Dermis blood vessel endothelial cell (primary cell): ENCODE measurements at places on chromosomes 3 and 15.

- DNase-seq = peak; percentile 6
Measured at GRCh38 chr3:94071713-94072284, 8.9 kb downstream of the NSUN3 start.

GRCh38 chr3:123296836-123297626 is 95.3 kb downstream of the SEC22A start:
- DNase-seq = no peak

DNA sequence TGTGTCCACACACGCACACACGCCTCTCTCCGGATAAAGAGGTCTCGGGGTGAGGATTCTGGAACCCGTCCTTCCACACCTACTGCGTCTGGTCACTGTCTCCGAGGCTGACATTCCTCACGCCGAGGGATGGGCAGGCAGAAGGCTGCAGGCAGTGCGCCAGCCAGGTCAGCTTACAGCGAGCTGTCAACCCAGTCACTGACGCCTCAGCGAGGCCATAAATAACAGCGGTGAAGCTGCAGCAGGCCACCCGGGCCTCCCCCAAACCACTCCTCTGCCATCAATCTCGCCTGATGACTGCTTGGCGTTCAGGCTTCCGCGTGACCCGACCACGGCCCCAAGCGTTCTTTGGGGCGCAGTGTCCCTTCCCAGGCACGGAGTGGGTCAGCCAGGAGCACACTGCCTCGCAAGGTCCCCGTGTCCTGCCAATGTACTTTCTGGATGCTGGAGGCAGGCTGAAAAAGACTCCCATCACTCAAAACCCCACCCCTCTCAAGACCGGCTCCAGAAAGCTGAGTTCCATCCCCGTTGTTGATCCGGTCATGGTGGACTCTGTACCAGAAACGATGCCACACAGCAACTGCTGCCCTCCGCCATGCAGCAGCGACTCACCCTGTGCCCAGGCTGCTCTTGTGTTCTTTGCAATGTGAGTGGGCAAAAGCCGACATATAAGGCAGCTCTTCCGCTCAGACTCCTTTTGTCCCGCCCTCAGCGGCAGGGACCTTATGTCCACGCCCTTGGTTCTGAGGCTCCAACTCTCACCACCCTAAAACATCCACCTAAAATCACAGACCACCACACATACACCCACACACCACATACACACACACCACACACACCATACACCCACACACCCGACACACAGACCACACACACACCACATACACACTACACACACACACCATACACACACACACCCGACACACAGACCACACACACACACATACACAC is 27.1 kb downstream of the CPN2 start:
- DNase-seq = peak; percentile 40

- no peak for DNase-seq
Measured at GRCh38 chr15:99440029-99440428, 125.8 kb upstream of the MEF2A start.

DNA sequence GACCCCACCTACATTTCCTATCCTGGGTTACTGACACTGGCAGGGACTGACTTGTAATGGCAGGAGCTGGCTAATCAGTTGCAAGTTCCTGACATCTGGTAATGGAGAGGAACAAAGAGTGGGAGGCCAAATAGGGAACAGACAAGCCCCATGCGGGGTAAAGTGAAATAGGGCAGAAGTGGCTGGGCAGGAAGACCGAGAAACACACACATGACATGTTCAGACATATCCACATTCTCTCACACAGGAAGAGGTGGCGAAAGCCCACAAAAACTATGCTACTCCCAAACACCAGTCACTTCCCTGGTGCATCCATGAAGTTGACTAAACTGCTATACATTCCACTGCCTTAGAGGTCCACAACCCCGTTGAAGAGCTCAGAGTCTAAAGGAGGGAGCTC is 394.1 kb upstream of the TBL1XR1 start:
- DNase-seq = no peak

GRCh38 chr3:110389005-110389404 is 682.6 kb upstream of the NECTIN3 start:
- DNase-seq = no peak

GRCh38 chr3:82654708-82655107 is 893.3 kb upstream of the GBE1 start:
- no peak for DNase-seq

DNA sequence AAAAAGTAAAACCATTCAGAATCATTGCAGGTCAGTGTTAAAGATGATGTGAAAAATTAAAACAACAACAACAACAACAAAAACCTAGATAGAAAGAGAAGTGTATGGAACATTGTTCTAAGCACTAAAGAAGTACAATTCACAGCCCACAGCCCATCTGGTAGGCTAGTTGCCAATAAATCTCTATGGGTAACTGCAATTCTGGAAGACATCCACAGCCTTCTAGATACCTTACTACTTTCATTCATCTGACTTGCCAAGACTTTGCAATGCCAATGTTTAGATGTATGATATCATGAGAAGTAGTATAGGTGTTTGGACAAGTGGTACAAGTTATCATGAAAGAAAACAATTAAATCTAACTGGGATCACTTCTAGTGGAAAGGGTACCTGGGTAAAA is 198.6 kb downstream of the VGLL3 start:
- DNase-seq = no peak

DNA sequence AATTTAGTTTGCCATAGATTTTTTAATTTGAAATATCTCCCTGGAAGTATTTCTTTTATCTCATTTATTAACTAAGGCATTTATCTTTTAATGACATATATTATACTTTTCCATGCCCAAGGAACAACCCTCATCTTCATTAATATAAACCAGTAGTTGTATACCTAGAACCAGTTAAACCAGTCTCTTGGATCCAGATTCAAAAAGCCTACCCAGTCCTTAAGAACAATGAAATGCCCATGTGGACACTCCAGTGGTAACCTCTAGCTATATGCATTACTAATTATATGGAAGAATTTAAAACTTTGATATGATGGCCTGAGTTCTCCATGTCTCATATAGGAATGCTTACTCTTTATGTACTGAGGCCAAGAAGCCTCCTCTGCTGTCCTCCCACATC is 4.8 kb downstream of the SIDT1 start:
- no peak for DNase-seq

- DNase-seq = no peak
Measured at GRCh38 chr15:69606921-69607500, 154.4 kb downstream of the RPLP1 start.

- no peak for DNase-seq
Measured at GRCh38 chr15:70132139-70132538, 34.4 kb upstream of the TLE3 start.

- DNase-seq = no peak
Measured at GRCh38 chr3:141419946-141420345, 51.6 kb downstream of the ZBTB38 start.

DNA sequence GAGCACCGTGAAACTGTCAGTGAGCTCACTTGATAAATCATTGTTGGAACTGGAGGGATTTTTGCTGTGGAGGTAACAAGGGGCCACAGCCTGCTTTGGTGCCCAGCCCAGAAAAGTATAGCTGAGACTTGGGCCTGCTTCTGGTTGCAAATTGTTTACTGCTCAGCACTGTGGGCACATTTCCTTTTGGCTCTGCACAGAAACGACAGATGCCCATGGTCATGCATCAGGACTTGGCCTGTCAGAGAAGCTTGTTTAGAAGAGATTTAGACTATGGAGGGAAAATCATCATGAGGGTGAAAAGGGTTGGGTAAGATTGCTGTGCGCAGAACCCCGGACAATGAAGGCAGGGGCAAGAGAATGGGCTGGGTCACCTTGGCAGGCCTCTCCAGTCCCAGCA is 286.1 kb upstream of the CTNNB1 start:
- no peak for DNase-seq

GRCh38 chr3:147191795-147192385 is 214.5 kb downstream of the ZIC4 start:
- DNase-seq = peak; percentile 83
